ENCODE measurements at places on chromosomes 3 and 15.

DNA sequence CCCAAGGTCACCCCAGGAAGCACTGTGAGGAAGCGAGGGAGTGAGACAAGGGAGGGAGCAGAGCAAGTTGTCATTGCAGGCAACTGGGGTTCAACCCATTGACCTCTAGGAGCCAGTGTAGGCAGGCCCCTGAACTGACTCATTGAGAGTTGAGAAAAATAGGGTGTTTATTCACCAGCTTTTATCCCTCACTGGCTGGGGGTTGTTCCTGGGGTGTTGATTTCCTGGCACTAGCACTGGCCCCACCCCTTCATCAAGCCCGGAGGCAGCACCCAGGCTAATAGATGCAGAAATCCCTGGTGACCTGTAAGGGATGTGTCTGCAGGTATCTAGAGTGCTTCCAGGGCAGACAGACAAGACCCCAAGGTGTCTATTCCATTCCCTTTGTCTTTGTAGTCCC is 183.9 kb downstream of the ARRDC4 start:
- no peak for DNase-seq

DNA sequence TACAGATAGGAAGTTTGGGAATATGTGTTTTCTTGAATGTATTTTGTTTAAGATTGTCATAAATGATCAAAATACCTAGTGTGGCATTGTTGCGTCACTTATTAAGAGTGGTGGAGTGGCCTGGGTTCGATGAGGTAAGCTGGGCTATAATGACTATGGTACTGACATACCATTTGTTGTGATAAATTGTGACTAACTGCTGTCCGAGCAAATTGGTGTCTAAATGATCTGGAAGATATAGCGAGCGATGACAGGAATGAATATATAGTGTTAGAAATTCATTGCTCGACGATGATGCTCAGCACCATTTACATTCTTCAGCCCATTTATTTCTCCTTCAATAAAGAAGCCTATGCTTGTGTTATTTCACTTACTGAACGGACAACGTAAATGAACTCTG is 123.3 kb downstream of the MCTP2 start:
- no peak for DNase-seq

DNA sequence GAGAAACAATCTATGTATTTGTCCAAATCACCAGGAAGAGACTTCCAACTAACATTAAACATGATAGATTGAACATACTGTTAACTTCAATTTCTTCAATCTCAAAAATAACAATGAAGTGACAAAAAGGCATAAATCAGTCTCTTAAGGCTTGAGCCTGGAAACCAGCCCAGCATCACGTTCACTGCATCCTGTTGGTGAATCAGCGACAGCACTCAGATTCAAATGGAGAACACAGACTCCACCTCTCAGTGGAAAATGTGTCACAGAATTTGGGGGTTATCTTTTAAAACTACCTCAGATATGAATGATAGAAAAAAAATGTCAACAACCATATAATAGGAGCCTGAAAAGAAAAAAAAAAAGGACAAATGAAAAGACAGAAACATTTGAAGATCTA is 212.0 kb downstream of the MINAR1 start:
- no peak for DNase-seq

DNA sequence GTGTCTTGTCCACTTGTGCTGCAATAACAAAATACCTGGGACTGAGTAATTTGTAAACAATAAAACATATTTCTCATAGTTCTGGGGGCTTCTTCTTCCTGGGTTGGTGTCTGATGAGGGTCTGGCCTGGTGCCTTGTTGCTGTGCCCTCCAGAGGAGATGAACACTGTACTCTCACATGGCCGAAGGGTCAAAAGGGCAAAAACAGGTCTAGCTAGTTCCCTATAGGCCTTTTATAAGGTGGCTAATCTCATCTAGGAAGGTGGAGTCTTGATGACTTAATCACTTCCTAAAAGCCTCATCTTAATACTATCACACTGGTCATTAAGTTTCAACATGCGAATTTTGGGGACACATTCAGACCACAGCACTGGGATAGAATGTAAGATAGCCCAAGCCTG is 228.4 kb downstream of the TLE3 start:
- no peak for DNase-seq

- no peak for DNase-seq
These were observed 18.6 kb downstream of the RNU5B-1 start for GRCh38 chr15:65323071-65323511.

DNA sequence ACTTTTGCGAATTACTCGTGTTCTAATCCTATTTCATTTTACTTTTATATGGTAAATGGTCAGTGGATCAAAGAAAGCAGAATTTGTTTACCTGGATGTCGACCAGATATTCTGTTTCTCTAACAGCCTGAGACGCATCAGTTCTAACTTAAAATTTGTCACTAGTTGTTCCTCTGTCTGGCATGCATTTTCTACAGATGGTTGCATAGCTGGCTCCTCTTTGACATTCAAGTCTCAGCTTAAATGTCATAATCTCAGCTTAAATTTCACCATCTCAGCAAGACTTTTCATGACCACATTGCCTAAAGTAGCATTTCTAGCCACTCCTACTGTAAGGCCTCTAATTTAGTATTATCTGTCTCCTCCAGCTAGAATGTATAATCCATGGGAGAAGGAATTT is 609.3 kb downstream of the AGBL1 start:
- no peak for DNase-seq

Measured in stimulated activated CD4-positive, alpha-beta T cell treated with anti-CD3 and anti-CD28 coated beads, Interleukin-1b, Interleukin-23, amount 100 ng/mL, for 1 hour (primary cell).